Right ventricle myocardium superior (tissue), 1 donor: ENCODE measurements at places on chromosomes 3 and 15. TPM values are rescaled to one million over a fixed set of nuclear protein-coding genes. Genes with fewer than 3 reads are reported as not detected.

The GOLGA8T gene
- not detected for total RNA-seq

The RTP1 gene
- total RNA-seq, result not detected

- DNase-seq, result no peak
Observed at GRCh38 chr3:33124638-33125037, 10.8 kb downstream of the CRTAP start.

The BFSP2 gene
- total RNA-seq, result not detected

The SHQ1 gene
- 15.1 TPM for total RNA-seq

The ARNT2 gene
- 3.3 TPM for total RNA-seq

GRCh38 chr15:43791993-43792760 is at the start of gene SERF2:
Gene SERF2 (plus strand): TSS chr15:43792320. CDS start chr15:43792377, 57 bp downstream.
- DNase-seq, result peak; percentile 100
